ENCODE measurements at places on chromosomes 16 and 17. TPM values are rescaled to one million over a fixed set of nuclear protein-coding genes. Genes with fewer than 3 reads are reported as not detected.

The SLC7A6OS gene
- polyA plus RNA-seq = 6.5 TPM

The AANAT gene
- 0.16 TPM for polyA plus RNA-seq

The NDE1 gene
- polyA plus RNA-seq = 36.1 TPM

The STH gene
- polyA plus RNA-seq = not detected

The TP53TG3F gene
- not detected for polyA plus RNA-seq

Measured in mammary epithelial cell (primary cell).